ENCODE measurements at places on chromosomes 2 and 18. TPM values are rescaled to one million over a fixed set of nuclear protein-coding genes. Genes with fewer than 3 reads are reported as not detected.

The LINC00305 gene
- not detected for total RNA-seq

GRCh38 chr2:188819792-188820191, 154.4 kb upstream of the COL3A1 start:
- H3K4me1 ChIP-seq = no peaks in the 10 kb centered on the region
- no peaks in the 10 kb centered on the region for H3K36me3 ChIP-seq
- no peak overlapping the region for H3K27ac ChIP-seq
- DNase-seq = no peak
- no peaks in the 10 kb centered on the region for H3K27me3 ChIP-seq

- H3K27me3 ChIP-seq = no peaks in the 10 kb centered on the region
- H3K36me3 ChIP-seq = no peaks in the 10 kb centered on the region
- no peak overlapping the region for H3K27ac ChIP-seq
- no peaks in the 10 kb centered on the region for H3K4me1 ChIP-seq
- no peak for DNase-seq
- H3K4me3 ChIP-seq = no peak overlapping the region
These were observed 80.0 kb upstream of the PXDN start for GRCh38 chr2:1824202-1824905.

GRCh38 chr2:46878886-46879285, 36.7 kb downstream of the MCFD2 start:
- H3K36me3 ChIP-seq = no peaks in the 10 kb centered on the region
- H3K4me3 ChIP-seq = no peak overlapping the region
- H3K4me1 ChIP-seq = no peaks in the 10 kb centered on the region
- H3K27me3 ChIP-seq = peaks cover 5% of the 10 kb centered on the region

The VWA3B gene
- not detected for total RNA-seq

The KLHL29 gene
- 2.9 TPM for total RNA-seq

The FZD7 gene
- 0.10 TPM for total RNA-seq

The ACMSD gene
- not detected for total RNA-seq

DNA sequence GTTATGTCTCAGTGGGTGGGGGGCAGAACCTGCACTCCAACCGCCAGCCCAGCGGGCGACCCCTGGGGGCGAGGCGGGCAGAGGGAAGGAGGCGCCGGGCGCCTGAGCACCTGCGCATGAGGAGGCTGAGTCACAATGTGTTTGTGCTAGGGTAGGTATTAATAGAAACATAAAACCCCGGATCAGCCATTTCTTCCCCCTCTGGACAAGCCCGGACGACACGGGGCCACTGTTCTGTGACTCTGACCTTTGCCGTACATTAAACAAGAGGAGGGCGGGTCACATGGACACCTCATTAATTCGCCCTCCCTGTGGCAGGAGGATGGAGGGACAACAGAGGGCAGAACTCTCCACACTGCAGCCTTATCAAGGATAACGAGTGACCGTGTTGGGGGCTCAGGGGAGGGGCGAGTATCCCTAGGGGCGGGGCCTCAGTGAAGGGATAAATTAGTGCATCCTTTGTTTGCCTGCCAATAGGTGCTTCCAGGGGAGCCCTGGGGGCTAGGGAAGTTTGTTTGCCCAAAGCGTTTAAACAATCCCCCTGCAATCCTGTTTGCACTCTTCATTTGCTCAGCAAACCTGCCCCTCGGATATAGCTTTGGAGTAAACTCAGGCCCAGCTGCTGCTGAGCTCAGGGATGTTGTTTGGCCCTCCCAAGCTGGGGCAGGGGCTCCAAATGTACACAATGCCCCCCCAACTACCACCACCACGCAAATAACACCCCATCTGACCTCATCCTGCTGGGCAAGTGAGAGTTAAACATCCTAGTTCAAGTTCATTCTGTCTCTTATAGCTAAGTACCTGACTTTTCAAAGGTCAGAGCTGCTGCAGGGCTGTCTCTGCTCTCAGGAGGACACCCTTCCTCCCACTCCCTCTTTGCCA, 171.2 kb upstream of the GLI2 start:
- H3K4me3 ChIP-seq = no peak overlapping the region
- no peak for DNase-seq
- no peaks in the 10 kb centered on the region for H3K4me1 ChIP-seq
- H3K27ac ChIP-seq = no peak overlapping the region
- H3K36me3 ChIP-seq = no peaks in the 10 kb centered on the region

- H3K27me3 ChIP-seq = no peaks in the 10 kb centered on the region
- H3K27ac ChIP-seq = no peak overlapping the region
- H3K4me1 ChIP-seq = peaks cover 6% of the 10 kb centered on the region
- H3K4me3 ChIP-seq = no peak overlapping the region
- no peak for DNase-seq
These were observed 189.5 kb downstream of the CTIF start for GRCh38 chr18:48728204-48728833.

DNA sequence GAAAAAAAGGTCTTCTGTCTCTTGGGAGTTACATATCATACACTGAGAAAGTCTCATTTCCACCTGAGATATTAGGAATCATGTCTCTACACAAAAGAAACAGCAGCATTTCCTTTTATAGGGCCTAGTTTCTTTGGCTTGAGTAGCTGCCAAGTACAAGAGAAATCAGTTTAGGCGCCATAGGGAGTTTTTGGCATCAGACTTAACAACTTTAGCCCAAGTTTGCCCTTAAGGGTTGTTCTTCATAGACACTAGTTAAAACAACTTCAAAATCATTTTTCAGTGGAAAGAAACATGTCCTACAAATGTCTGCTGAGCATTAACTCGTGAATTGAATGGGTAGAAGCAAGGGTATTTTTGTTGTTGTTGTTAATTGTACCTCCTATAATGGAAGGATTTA, 587.0 kb upstream of the DSEL start:
- H3K4me3 ChIP-seq = no peak overlapping the region
- no peak overlapping the region for H3K27ac ChIP-seq
- no peaks in the 10 kb centered on the region for H3K4me1 ChIP-seq
- no peak for DNase-seq
- H3K27me3 ChIP-seq = no peaks in the 10 kb centered on the region

Data from activated CD4-positive, alpha-beta T cell treated with anti-CD3 and anti-CD28 coated beads, Interleukin-2, amount 10 ng/mL, durations not matched to agents 7 days and 5 days (primary cell).